Astrocyte (in vitro differentiated cells and primary cell): ENCODE measurements at places on chromosomes 16 and 17. TPM values are rescaled to one million over a fixed set of nuclear protein-coding genes. Genes with fewer than 3 reads are reported as not detected.

DNA sequence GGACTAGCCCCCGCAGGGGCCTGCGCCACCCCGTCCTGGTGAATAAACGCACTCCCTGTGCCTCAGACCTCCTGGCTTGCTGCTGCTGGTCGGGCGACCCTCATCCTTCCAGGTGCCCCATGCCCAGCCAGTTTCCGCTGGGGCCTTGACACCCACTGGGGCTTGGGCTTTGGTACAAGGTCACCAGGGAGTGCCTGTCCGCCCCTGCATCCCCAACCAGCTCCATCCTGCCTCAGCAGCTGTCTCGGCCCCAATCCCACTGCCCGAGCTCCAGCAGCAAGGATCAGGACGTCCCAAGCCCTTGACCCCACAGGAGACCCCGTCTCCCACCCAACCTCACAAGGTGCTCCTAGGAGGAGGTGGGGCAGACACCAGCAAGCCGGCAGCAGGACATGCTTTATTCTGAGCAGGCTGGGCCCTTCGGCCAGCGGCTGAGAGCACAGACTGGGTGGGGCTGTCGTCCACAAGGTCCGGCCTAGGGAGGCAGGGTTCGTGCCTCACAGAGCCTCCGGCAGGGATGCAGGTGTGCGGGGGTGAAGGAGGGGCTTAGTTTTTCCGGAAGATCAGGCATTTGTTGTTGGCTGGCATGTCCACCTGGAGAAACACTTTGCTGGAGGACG is 1.9 kb downstream of the METTL26 start:
- H3K4me3 ChIP-seq: no peak overlapping the region
- no peaks in the 10 kb centered on the region for H3K36me3 ChIP-seq
- peaks cover 11% of the 10 kb centered on the region for H3K4me1 ChIP-seq
- DNase-seq: no peak

DNA sequence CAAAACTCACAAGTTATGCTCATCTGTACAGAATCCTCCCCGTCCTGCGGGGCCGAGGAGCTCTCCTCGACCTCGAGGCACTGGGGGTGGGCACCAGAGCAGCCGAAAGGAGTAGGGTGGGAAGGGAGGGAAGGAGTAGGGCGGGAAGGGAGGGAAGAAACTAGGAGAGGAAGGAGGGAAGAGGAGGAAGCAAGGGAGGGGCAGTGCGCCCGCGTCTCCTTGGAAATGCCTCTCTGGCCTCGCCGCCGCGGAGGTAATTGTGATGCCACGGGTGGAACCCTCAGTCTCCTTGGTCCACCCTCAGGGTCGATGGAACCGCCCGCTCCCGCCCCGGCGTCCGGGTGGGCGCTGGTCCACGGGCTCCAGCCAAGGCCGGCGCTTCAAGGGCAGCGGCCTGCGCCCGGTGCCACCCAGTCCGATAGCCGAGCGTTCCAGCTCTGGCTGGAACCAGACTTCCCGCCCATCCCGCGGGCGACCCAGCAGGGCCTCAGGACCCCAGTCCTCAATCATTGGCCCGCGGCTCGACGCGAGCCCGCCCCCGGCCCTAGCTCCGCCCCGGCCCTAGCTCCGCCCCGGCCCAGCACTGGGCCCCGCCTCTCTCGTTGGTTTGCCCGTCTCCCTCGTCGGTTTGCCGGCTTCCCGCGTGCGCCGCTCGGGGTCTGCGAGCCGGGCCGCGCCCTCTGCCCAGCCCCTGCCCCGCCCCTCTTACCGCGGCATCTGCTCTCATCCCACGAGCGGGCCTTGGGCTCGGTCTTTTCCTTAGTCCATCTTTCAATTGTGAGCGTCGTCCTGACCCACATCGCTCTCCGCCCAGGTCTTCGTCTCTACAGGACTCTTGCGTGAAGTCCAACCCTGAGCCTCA is 596 bp downstream of the PROCA1 start:
- H3K4me3 ChIP-seq: peak overlapping the region; percentile 66
- DNase-seq: peak; percentile 73
- H3K36me3 ChIP-seq: peaks cover 16% of the 10 kb centered on the region
- no peaks in the 10 kb centered on the region for H3K27me3 ChIP-seq

- H3K36me3 ChIP-seq: peaks cover 4% of the 10 kb centered on the region
- H3K27ac ChIP-seq: peak overlapping the region; percentile 96
- peak; percentile 99 for DNase-seq
- H3K4me3 ChIP-seq: peak overlapping the region; percentile 28
- no peaks in the 10 kb centered on the region for H3K27me3 ChIP-seq
- H3K4me1 ChIP-seq: peaks cover 35% of the 10 kb centered on the region
Measured at GRCh38 chr17:80892019-80892855, 99.4 kb upstream of the CHMP6 start.

PABPN1L gene
- not detected in 2 replicates for total RNA-seq

- H3K27ac ChIP-seq: no peak overlapping the region
- no peak for DNase-seq
- no peaks in the 10 kb centered on the region for H3K4me1 ChIP-seq
- peaks cover 2% of the 10 kb centered on the region for H3K27me3 ChIP-seq
Measured at GRCh38 chr17:57004944-57005579, 27.1 kb downstream of the SCPEP1 start.

DNA sequence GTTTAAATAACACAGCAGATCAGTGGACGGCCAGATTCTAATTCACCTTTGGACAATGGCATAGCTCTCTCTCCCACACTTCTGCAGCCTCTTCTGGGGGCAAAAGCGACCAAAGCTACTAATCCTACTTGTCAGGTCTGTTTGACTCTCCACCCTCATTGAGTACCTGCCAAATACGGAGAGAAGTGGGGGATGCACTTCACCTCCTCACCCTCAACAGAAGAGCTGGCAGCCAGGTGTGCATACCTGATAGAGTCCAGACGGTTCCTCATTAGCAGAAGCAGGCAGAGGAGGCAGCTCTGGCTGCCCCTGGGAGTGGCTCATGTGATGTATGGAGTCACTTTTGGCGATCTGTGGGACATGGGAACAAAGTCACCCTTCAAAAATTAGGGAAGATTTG is 4.9 kb downstream of the DNAH3 start:
- no peaks in the 10 kb centered on the region for H3K36me3 ChIP-seq
- peaks cover 5% of the 10 kb centered on the region for H3K4me1 ChIP-seq
- no peak for DNase-seq
- H3K4me3 ChIP-seq: no peak overlapping the region
- no peak overlapping the region for H3K27ac ChIP-seq

DNA sequence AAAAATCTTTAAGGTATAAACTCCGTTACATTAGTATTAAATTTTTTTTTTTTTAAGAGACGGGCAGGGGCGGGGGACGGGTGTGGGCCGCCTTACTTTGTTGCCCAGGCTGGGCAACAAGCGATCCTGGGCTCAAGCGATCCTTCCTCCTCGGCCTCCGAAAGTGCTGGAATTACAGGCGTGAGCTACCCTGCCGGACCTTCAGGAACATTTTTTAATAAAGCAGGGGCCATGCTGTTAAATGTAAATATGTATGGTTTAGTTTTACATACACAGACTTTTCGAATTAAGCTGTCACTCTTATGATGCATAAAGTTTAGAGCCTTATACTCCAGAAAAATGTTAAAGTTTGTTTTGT is 2.4 kb downstream of the PPM1D start:
- H3K27ac ChIP-seq: peak overlapping the region; percentile 10
- H3K4me1 ChIP-seq: peaks cover 13% of the 10 kb centered on the region
- H3K36me3 ChIP-seq: no peaks in the 10 kb centered on the region
- H3K27me3 ChIP-seq: no peaks in the 10 kb centered on the region
- no peak for DNase-seq

DNA sequence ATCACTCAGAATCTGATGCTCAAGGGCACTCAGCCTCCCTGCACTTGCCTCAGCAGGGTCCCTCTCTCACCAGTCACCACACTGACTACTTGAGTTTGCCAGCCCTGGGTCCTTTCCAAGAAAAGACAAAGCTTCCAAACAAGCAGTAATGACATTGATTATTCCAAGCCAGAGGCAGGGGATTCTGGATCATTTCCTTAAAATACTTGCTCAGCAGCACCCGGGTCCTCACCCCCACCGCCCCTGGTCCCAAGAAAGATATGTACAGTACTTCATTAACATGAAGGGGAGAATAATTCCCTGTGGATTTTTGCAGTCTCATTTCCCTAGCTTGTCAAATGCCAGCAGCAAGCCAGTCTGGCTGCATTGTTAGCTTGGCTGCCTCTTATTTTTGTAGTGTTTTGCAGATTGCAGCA is 83.2 kb upstream of the GNAO1 start:
- H3K27me3 ChIP-seq: no peaks in the 10 kb centered on the region
- no peak overlapping the region for H3K27ac ChIP-seq
- H3K36me3 ChIP-seq: no peaks in the 10 kb centered on the region
- DNase-seq: no peak

RTN4RL1 gene
- total RNA-seq: 0.65 and 0.77 TPM in 2 replicates

GRCh38 chr16:70728150-70728549 is 42.3 kb upstream of the MTSS2 start:
- DNase-seq: no peak
- no peak overlapping the region for H3K4me3 ChIP-seq
- no peaks in the 10 kb centered on the region for H3K4me1 ChIP-seq
- H3K36me3 ChIP-seq: peaks cover 5% of the 10 kb centered on the region
- no peaks in the 10 kb centered on the region for H3K27me3 ChIP-seq

DNA sequence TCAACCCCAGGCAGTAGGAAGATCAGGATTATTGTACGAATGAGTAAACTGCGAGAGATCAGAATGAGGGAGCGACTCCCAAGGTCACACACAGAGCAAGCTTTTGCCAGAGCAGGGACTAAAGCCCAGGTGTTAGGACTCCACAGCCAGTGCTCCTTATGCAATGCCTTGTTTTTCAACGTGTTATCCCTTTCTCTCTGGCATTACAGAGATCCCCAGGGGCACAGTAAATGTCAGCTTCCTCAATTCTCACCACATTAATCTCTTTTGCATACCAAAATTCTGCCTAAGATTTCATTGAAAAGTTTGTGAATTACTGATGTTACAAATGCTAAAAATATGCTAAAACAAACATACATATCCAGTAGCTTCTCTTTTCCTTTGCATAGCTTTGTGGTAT is 68.1 kb upstream of the CES5A start:
- H3K4me1 ChIP-seq: no peaks in the 10 kb centered on the region
- DNase-seq: no peak
- H3K27ac ChIP-seq: no peak overlapping the region
- H3K4me3 ChIP-seq: no peak overlapping the region
- no peaks in the 10 kb centered on the region for H3K36me3 ChIP-seq

- H3K36me3 ChIP-seq: no peaks in the 10 kb centered on the region
- H3K4me3 ChIP-seq: no peak overlapping the region
- H3K27ac ChIP-seq: no peak overlapping the region
- no peak for DNase-seq
Measured at GRCh38 chr17:40073454-40074174, 10.8 kb downstream of the THRA start.

GRCh38 chr17:1058423-1059130 is 61.6 kb downstream of the TIMM22 start:
- DNase-seq: no peak
- H3K27me3 ChIP-seq: no peaks in the 10 kb centered on the region
- no peak overlapping the region for H3K27ac ChIP-seq
- H3K4me3 ChIP-seq: no peak overlapping the region

TBX2 gene
- total RNA-seq: 0.50 and 0.53 TPM in 2 replicates

FNDC8 gene
- not detected in 2 replicates for total RNA-seq

GRCh38 chr17:71600137-71600789 is 520.6 kb upstream of the SOX9 start:
- no peaks in the 10 kb centered on the region for H3K4me1 ChIP-seq
- H3K4me3 ChIP-seq: no peak overlapping the region
- no peak overlapping the region for H3K27ac ChIP-seq
- DNase-seq: no peak
- no peaks in the 10 kb centered on the region for H3K36me3 ChIP-seq

DNA sequence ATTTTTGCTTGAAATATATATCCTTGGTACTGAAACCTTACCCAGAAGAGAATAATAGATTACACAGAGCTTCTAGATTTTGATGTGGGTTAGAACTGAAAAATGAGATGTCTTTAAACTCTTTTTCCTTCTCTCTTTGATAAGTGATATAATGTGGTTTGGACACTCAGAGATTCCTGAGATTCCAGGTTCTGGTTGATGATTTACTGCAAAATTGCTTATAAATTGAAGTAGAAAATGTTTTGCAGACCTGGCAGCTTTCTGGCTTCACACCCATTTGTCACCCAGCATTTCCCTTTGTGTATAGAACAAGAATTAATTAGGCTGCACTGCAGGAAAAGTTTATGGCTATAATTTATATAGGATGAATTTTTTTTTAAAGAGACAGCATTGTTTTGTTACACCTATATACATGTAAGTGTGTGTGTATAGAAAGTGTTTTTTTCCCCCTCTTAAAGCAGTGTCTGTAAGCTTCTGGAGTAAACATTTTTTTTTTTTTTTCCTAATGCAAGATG is 23.5 kb downstream of the AATF start:
- DNase-seq: peak; percentile 35
- H3K27me3 ChIP-seq: no peaks in the 10 kb centered on the region
- H3K4me3 ChIP-seq: no peak overlapping the region
- H3K27ac ChIP-seq: no peak overlapping the region

GRCh38 chr16:64975821-64976220 is 146.0 kb downstream of the CDH11 start:
- no peaks in the 10 kb centered on the region for H3K4me1 ChIP-seq
- peaks cover 61% of the 10 kb centered on the region for H3K36me3 ChIP-seq
- no peak overlapping the region for H3K27ac ChIP-seq
- no peak for DNase-seq

MGAT5B gene
- total RNA-seq: 5.1 and 6.3 TPM in 2 replicates

DNA sequence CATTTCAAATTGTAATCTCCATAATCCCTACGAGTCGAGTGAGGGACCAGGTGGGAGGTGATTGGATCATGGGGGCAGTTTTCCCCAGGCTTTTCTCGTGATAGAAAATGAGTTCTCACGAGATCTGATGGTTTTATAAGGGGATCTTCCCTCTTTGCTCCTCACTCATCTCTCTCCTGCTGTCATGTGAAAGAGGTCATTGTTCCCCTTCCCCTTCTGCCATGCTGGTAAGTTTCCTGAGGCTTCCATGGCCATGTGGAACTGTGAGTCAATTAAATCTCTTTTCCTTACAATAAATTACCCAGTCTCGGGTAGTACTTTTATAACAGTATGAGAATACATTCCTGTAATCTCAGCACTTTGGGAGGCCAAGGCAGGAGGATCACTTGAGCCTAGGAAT is 76.7 kb upstream of the MARCHF10 start:
- H3K27ac ChIP-seq: no peak overlapping the region
- no peaks in the 10 kb centered on the region for H3K4me1 ChIP-seq
- no peaks in the 10 kb centered on the region for H3K27me3 ChIP-seq
- H3K4me3 ChIP-seq: no peak overlapping the region
- no peak for DNase-seq
- H3K36me3 ChIP-seq: no peaks in the 10 kb centered on the region

DNA sequence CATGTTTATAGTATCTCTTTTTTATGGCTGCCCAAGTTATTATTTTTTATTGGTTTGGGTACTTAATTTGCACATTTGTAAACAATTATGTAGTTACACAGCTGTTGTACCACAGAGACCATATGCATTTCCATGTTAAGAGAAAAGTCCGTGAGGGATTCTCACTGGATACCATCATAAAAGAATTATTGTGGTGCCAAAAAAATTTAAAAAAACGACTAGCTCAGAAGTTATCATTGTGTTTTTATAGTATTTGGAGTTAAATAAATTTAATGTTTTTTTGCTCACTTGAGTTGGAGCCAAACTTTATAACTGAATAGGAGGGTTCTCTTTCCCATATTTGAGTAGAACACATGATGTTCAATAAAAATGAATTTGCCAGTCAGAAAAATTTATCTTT is 618.7 kb downstream of the WWOX start:
- H3K27ac ChIP-seq: no peak overlapping the region
- no peaks in the 10 kb centered on the region for H3K4me1 ChIP-seq
- no peak overlapping the region for H3K4me3 ChIP-seq

CCL5 gene
- 71.3 and 95.8 TPM in 2 replicates for total RNA-seq

KRTAP4-1 gene
- not detected in 2 replicates for total RNA-seq
